GM06990 (cell line): ENCODE measurements at places on chromosomes 12 and 14.
A peak's percentile ranks its signal among the peaks of the same experiment; 100 is the strongest.

GRCh38 chr14:22427771-22428231, 161.2 kb downstream of the DAD1 start:
- DNase-seq: no peak

DNA sequence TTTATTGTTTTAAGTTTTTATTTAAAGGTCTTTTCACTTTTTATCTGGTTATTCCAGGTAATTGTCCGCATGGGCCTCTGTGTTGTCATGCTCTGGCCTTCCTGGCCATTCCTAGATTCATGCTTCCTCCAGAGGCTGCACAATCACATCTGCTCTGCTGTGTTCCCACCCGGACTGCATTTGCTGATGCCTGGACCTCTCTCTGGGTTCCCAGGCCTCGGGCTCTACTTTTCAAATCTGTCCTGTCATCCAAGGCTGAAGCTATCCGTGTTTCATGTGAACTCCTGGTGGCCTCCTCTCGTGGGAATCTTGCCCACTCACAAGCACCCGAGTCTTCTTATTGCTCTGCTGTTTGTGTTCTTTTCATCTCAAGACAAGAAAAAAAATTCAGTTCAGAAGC, 16.1 kb upstream of the VDR start:
- DNase-seq: no peak

GRCh38 chr12:115451151-115451779, 767.3 kb upstream of the TBX3 start:
- no peak for DNase-seq

- DNase-seq: no peak
These were observed 13.4 kb downstream of the BTBD6 start for GRCh38 chr14:105261781-105262180.

DNA sequence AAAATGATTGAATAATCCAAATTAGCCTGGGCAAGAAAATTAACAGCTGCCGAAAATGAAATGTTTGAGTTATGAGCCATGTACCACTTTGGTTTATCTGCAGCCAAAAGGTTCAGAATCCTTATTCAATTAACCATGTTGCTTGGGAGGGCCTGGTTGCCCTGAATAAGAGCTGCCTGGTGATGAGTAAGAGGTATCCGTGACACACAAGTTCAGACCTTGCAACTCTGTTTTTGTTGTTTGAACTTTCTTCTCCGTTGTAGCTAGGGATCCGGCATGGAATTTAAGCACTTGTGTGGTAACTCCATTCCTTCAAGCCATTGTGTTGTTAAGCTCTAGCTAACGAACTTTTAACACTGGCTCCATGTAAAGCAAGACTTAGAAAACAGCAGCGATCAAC, 35.7 kb downstream of the FOXA1 start:
- no peak for DNase-seq

- DNase-seq: no peak
These were observed 140.8 kb downstream of the ERC1 start for GRCh38 chr12:1131811-1132224.

DNA sequence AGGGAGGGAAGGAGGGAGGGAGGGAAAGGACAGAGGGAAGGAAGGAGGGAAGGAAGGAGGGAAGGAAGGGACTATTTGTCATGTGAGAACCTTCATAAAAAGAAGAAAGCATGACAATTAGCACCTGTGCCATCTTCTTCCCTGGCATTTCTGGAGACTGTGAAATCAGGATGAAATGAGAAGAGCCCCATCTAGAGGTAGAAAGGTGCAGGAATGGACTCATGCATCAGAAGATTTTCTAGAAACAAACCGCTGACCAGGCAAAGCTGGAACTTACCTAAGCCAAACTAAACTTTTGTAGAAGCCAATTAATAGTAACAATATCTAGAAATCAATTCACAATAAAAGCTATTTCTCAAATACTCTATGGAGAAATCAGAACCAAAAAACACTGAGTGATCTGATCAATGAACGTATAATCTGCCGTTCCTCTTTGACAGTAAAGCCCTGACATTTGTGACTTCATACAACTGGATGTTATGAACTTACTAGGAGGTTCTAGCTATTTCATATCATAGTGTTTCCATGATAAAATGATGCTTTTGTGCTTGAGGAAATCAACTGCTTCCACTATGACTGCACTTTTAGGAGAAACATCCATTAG, 24.4 kb upstream of the CRACR2A start:
- no peak for DNase-seq

GRCh38 chr12:19792028-19792427, 352.7 kb downstream of the AEBP2 start:
- no peak for DNase-seq

DNA sequence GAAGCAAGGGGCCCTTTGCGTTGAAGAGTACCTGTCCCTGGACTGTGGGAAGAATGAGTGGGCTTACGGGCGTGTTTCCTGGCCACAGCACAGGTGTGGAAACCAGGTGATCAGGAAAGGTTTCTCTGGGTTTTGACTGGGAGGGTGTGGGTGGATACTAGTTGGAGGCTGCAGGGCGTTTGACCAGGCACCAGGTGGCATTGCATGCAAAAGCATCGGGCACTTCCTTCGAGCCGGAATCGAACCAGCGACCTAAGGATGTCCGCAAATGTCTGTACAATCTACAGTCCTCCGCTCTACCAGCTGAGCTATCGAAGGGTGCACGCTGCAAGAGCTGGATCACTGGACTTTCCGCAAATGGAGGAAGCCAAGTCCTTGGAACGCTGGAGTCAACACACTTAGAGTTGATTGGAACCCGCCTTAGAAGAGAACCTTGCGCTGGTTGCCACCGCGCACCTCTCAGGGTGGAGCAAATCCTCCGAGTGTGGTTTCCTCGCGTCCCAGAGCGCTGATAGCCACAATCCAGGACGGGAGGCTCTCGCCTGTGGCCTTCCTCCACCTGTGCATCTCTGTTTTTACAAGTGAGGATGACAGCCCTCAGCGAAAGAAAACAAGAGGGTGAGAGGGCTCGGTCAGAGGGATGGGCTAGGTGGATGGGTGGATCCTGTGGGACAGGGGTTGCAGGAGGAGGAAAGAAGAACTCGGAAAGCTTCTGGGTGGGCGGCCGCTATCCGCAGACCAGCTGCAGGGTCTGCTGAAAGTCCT, 21.2 kb upstream of the RNASE4 start:
- DNase-seq: peak; percentile 76

DNA sequence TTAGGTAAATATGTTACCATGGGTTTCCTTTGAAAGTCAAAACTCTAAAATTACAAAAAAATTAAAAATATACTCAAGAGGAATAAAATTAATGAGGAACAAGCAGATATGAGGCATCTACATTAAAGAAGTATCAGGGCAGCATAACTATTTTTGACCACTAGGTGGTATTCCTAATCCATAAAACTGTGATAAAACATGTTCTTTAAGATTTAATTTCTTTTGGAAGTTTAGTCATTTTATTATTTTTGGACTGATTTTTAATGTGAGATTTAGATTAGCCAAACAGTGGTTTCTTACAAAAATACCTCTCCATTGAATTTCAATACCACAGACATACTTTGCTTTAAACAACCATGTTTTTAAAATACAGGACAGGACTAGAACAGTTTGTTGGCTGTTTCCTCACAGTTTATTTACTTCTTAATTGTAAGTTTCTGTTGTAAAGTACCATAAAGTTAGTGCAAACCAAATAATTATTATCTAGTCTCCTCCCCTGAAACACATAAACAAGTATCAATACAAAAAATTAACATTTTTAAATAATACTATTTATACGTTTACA, 49.8 kb downstream of the NTS start:
- DNase-seq: no peak

- DNase-seq: no peak
These were observed 88.2 kb downstream of the TMX1 start for GRCh38 chr14:51328064-51328771.

GRCh38 chr12:117968826-117969659, at the start of gene KSR2:
Gene KSR2 (minus strand): TSS chr12:117968990. CDS start chr12:117968255, 735 bp downstream.
- DNase-seq: peak; percentile 79

- DNase-seq: no peak
These were observed 162.4 kb downstream of the RBM19 start for GRCh38 chr12:113803759-113804140.

GRCh38 chr12:117090816-117091711, 8.2 kb downstream of the TESC start:
- no peak for DNase-seq

DNA sequence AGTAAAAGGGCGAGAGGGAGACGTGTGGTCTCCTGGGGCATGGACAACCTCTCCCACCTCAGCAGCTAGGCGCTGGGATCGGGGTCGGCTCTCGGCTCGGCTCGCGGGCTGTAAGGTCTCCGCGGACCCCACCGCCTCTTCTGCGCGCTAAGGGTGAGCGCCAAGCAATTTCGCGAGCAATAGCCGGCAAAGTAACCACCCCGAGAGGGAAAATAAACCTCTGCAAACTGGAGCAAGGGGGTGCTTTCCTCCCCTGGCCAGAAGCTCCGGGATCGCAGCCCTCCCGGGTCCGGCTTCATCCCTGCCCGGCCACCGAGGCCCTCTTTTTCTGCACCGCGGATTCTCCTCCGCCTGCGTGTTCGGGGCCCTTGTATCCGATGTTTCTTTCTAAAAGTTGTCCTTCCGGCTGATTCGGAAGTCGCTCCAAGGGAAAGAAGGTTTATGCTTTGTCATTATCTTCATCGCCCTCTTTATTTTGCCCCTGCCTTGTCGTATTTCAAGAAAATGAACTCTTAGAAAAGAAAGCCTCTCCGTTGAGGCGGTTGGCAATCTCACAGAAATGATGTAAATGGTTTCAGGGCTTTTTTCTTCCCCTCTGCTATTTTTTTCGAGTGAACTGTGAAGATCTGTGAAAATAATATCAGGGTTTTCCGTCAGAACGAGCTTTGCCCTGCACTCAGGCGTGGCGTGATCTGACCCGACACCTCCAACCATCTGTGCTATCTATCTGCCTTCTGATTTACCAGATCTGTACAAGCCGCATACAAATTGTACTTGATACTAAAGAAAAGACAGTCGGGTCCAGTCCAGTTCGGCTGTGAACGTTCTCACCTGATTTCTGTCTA, 1.7 kb upstream of the SIX6 start:
- DNase-seq: no peak

DNA sequence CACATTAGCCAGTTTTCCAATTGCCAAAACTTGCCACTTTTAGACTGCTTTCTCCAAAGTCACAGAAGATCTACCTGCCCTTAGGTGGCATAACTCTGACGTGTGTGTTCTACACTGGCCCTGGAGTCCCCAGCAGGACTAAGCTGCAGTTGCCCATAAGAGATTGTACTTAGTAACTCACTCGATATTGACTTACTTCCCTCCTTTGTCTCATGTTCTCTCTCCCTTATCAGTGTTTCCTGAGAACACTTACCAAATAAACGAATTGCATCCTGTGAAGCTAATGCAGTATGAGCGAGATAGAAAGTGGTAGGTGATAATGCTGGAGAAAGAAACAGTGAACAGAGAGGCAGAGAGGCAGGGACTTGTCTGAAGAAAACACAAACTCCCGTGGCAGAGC, 117.2 kb downstream of the NUAK1 start:
- no peak for DNase-seq

- DNase-seq: no peak
These were observed 29.9 kb upstream of the TC2N start for GRCh38 chr14:91897106-91897701.

GRCh38 chr12:7555752-7556151, 52.2 kb upstream of the CD163 start:
- DNase-seq: no peak

DNA sequence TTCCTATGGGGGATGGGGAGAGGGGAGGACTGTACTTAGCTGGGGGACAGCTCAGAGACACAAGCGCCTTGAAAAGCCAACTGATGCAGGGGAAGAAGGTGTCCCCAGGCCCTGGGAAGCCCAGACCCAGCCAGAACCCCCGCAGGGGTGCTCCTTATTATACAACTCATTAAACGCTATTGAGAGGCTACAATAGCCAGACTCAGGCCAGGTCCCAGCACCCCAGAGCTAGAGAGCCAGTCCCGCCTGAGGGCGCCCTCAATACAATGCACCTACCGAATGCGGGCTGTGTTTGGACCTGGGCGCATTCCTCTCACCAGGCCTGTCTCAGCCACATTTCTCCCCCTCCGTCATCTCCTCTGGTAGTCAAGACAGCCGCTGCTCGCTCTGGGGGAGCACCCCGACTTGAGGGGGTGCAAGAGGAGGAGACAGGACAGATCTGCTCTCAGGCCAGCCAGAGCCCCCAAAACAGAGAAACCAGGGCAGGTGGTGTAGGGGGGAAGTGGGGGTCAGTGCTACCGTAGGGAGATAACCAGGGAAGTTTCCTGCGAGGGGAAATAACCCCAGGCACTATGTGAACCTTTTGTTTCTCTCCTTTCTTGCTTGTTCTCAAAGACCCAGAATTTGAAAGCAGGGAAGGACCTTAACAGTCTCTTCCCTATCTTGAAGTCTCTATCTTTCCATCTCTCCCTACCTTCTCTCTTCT, 6.1 kb upstream of the ASIC1 start:
- DNase-seq: no peak

DNA sequence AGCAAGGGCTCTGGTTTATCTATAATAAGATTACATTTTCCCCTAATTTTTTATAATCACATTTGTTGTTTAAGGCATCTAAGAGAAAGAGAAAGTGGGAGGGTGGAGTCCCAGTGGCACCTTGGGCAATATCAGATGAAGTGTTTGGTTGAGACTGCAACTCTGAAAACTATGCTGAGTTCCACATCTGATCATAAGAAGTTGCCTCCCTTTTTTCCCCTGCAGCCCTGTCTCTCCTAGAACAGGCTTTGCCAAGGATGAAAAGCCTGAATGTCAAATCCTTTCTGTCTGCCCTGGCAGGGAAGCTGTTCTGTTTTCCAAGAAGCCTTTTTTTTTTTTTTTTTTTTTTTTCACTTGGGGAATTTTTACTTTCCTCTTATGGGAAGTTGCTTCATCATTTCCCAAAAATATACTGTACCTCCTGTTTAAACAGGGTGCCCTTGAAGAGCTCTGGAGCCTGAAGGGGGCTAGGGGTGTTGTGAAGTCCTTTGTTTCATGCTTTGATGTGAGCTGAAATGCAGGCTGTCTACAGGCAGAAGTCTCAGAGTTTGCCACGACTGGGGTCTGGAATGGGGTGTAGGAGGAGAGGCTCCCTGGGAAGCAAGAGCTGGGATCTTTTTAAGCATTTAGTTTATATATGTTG, 71.3 kb downstream of the SUSD6 start:
- DNase-seq: no peak
